ENCODE measurements at places on chromosomes 1 and 21.

- no peak for DNase-seq
Measured at GRCh38 chr1:36492491-36492890, 9.8 kb upstream of the CSF3R start.

DNA sequence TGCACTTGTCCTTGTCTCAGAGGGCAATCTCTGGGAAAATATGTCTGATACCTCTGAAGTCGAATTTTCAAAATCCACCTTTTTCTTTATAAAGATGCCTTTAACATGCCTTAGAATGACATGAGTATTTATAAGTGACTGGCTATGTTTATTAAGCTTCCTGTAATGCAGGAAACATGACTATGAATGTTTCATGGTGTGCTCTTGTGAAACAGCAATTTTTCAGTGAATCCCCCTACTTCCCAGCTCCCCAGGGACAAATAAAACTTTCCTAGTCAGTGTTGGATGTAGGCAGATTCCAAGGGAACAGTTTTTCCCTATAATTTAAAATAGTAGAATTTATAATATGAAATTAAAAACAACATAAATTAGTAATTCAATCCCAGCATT, 437.0 kb downstream of the LMO4 start:
- no peak for DNase-seq

DNA sequence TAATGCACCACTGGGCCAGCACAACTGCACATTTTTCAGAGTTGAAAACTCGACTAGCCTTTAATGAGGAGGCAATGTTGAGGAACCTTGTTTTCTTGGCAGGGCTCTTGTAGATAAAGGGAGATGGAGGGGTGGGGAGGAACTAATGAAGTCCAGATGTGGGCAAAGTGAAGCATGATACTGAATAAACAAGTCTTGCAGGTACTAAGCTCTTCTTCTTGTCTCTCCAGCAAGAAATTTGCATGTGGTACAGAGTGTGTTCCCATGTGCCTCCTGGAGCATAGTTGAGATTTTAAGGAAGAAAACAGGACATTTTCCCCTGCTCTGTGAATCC, 47.0 kb downstream of the PLPP3 start:
- no peak for DNase-seq

DNA sequence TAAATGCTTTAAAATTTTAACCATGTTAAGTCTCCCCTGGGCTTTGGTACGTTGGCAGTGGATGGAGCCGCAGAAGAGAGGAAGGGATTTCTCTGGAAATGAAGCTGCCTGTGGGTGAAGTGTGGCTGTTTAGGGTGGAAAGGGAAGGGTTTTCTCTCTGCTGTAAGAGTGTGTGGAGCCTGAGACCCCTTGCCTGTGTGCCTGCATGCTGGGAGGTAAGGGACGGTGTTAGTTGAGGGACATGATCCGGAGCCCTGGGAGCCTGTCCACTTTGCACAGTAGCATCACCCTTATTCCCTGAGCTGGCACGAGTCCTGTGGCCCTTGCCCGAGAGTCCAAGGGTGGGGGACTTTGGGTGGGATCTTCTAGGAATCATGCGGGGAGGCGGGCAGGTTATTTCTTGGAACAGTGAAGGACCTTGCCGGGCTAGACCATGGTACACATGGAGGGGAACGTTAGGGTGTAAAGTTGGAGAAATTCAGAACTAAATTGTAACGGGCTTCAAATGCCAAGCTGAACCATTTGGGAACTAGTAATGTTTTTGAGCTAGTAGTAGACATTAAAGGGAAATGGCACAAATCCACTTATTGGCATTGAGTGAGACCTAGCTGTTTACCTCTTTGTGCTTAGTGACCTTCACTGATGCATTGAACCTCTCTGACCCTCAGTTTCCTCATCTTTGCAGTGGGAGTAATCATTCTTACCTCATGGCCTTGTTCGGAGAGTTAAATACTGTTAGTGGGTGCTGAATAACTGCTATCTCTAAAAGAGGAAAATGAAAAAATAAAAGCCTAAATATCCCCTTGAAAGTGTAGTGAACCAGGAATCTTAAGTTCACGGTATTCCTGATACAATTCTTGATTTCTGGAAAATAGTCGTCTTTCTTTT, 3.5 kb downstream of the GALNT2 start:
- no peak for DNase-seq

GRCh38 chr1:21547876-21548275, 38.7 kb downstream of the ALPL start:
- DNase-seq, result no peak

DNA sequence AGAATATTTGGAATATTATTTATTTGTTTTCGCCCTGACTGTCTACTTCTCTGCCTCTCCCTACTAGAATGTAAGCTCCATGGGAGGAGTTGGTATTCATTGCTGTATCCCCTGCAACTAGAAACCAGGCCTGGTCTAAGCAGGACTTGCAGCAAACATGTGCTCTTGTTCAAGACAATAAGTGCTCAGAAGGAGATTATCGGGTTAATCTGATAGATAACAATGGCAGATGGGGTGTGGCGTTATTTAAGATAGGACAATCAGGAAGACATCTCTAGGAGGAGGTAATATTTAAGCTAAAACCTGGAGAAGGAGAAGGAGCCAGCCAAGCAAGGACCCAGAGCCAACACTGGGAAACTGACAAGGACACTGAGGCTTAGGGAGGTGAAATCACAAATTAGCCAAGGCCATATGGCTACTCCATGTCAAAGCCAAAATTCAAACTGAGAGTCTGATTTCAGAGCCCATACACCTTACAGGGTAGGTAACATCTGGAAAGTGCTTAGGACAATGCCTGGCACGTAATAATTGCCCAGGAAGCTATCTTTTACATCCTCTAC, 41.5 kb downstream of the STYXL2 start:
- DNase-seq, result no peak

DNA sequence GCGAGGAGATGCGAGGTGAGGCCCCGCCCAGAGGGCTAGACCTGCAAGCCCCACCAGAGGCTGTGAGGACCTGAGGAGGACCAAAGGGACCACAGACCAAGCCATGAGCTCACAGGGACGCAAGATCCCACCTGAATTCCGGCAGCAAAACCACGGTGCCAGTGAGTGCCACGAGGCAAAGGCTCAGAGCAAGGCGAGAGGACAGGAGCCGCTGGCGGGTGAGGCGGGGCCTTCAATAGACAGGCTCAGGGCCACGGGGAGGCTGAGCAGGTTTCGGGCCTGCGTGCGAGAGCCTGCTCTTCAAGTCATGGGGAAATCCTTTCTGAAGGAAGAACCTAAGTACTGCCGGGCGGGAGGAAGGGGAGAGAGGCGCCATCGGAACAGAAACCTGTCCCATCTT, 7.1 kb upstream of the TMEM240 start:
- DNase-seq, result no peak

DNA sequence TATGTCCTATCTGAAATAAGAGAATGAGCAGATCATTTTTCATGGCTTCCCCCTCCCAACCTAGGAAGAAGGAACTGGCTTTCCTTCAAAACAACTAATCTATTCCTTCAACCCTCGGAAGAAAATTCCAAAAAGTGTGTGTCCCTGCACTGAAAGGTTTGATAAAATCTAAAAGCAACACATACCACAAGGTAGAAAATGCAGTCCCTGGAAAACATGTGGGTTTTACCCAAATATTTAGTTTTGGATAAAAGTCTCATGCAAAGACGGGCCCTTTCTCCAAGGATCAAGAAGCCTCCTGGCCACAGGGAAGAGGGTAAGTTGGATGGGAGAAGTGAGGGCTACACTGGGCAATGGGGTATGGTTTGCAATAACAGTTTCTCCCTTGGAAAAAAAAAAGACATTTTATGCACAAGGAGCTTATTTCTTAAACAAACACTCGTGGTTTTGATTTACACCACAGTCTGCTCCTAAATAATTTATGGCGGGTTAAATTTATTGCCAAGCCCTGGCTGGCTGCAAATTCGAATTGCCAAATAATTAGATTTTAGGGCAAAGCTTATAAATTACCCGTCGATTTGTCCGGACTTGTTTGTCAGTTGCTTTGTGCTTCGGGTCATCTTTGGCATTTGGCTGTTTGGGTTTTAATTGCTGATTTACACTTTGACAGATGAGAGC, 28.9 kb downstream of the ERI3 start:
- no peak for DNase-seq

DNA sequence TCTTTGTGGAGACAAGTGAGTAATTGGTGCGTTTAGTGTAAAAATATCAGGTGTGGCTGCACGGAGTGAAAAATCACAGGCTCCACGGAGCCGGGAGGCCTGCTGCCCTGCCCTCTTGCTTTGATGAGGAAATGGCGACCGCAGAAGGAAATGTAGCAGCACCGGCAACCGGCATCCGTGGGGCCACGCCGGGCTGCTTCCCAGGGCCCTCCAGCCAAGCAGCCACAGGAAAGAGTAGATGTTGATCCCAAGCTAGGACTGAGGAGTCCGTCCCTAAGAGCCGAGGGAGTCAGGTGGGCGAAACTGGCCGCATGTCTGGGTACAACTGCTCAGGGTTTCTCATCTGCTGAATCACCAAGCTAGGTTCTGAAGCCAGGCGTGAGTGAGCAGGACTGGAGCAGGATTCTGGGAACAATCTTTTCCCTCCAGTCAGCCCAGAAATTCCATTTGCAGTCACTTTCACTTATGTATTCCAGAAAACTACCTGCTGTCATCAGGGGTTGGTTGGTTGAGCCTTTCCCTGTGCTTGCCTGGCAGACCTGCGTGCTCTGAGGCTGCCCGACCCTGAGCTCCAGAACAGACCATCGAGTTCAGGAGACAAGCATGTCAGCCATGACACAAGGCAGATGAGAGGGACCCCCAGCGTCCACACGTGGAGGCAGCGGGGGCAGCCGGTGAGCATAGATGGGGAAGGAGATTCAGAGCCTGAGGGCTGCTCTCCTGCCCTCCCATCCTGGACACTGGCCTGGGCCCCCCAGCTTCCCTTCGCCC, 5.8 kb upstream of the ITGB2 start:
- no peak for DNase-seq

GRCh38 chr1:164498792-164499191, 60.2 kb upstream of the PBX1 start:
- DNase-seq, result no peak

- DNase-seq, result no peak
Measured at GRCh38 chr1:221878134-221878533, 136.2 kb upstream of the DUSP10 start.

DNA sequence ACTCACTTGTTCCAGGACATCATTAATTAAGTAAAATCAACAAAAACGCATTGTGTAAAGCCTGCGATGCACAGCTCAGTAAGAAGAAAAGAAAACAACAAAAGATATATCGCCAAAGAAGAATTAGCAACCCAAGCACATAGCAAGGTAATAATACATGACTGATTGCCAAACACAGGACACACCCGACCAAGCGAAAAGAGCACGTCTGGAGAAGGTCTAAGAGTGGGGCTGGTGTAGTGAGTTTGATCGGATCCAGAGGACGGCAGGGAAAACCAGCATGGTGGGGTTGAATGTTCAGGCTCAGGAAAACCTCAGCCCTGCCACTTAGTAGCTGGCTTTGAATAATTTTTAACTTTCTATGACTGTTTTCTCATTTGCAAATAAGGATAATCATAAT, 69.8 kb downstream of the JAK1 start:
- no peak for DNase-seq

DNA sequence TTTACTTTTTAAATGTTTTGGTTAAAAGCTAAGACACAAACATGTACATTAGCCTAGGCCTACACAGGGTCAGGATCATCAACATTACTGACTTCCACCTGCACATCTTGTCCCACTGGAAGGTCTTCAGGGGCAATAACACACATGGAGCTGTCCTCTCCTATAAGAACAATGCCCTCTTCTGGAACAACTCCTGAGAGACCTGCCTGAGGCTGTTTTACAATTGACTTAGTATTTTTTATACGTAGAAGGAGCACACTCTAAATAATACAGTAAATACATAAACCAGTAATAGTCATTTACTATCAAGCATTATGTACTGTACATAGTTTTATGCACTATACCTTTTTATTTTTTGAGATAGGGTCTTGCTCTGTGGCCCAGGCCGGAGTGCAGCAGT, 14.1 kb upstream of the MOB3C start:
- DNase-seq, result no peak

DNA sequence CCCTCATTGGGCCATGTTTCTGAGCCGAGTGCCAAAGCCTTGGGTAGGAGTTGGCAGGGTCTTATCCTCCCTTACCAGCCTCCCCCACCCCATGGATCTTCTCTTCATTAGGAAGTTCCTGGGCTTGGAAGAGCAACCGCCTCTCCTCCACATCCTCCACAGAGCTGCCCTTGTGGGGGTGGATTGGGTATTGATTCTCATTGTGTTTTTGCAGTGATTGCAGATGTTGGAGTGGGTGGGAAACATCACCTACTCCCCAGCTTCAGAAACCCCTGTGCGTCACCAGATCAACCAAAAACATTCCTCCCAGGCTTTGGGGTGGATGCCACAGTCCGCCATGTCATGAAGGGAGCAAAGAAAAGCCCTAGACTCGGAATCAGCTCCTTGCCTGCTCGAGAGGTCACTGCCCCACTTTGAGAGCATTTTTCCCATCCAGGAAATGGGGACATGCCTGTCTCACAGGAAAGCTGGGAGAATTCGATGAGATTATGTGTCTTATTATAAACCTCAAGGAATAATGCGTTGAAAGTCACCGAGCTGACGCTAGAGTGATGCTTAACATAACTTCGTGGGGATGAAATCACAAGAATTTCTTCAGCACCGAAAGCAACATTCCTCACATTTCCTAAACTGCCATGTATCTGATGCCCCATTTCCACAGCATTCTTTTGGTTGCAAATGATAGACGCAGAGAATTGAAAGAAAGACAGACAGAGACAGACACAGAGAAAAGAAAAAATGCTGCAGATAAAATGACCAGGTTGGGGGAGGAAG, 44.7 kb upstream of the ZBTB40 start:
- no peak for DNase-seq

GRCh38 chr1:228339766-228340685, 66.6 kb downstream of the TRIM11 start:
- DNase-seq, result no peak

- no peak for DNase-seq
Measured at GRCh38 chr1:65412984-65413375, 7.5 kb upstream of the LEPR start.

DNA sequence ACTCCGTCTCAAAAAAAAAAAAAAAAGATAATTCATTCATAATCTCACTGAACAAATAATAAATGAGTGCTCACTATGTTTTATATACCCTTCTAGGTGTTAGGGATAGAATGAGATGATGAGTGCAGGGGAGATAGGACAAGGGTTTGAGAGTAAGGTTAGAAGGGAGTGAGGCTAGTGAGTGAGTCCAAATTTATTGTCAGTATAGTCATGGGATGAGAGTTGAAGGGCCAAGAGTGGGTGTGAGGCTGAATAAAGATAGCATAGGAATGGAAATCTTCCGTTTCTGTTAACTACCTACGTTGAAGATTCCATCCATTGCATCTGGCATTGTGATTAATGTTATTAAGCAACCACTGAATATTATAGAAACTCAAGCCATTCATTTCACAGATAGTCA, 16.8 kb downstream of the GNAI3 start:
- DNase-seq, result no peak

- no peak for DNase-seq
Measured at GRCh38 chr1:12179111-12179519, 12.3 kb downstream of the TNFRSF1B start.

DNA sequence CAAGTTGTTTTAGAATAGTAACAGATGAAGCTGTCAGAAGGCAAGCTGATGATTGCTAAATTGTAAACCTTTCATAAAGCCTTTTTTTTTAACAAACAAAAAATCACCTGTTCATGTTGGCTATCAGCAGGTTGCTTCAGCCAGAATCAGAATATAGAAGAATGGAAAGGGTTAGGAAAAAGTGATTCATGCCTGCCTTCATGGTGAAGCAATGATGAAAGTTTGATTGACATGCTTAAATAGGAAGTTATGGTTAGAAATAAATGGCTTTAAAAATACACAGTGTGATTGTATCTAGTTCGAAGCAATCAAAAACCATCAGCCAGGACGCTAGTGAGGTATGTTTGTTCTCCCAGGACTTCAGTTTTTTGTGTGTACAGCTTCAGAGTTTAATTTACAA, 37.9 kb downstream of the GABPA start:
- DNase-seq, result no peak

Data from NCI-H2081 (cell line).